Stimulated activated CD4-positive, alpha-beta T cell treated with anti-CD3 and anti-CD28 coated beads, Interleukin-1b, Interleukin-23, amount 100 ng/mL, for 24 hours (primary cell): ENCODE measurements at places on chromosomes 4 and X.
A peak's percentile ranks its signal among the peaks of the same experiment; 100 is the strongest.

DNA sequence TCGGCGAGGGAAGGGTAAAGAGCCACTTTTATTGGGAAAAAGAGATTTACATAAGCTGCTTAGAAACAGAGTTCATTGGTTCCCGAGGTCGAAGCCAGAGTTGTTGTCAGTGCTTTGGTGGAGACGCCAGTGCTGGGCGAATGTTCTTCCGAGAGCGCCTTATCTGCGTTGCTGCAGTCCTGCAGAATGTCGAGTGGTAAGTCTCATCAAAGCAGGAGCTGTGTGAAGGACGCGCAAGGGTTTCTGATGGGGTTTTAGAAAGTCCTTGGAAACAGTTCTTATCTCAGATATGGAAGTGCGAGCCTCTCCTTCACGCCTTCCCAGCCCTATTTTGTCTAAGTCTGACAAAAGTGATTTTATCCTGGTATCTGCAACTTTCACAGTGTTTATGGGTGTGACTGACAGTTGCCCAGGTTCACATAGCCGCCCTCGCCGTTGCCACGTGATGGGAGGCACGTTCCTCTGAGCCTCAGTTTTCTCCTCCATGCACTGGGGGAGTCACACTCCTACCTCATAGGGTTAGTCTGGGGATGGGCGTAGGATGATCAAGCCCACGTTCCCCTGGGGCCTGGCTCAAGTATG is 47.3 kb upstream of the NSG1 start:
- no peak for DNase-seq

GRCh38 chr4:100935090-100935489 is 412.2 kb downstream of the PPP3CA start:
- no peak for DNase-seq

GRCh38 chrX:41005445-41005992 is 79.7 kb upstream of the USP9X start:
- no peak for DNase-seq

- DNase-seq, result no peak
These were observed 118.5 kb upstream of the NKX1-1 start for GRCh38 chr4:1524761-1525160.

DNA sequence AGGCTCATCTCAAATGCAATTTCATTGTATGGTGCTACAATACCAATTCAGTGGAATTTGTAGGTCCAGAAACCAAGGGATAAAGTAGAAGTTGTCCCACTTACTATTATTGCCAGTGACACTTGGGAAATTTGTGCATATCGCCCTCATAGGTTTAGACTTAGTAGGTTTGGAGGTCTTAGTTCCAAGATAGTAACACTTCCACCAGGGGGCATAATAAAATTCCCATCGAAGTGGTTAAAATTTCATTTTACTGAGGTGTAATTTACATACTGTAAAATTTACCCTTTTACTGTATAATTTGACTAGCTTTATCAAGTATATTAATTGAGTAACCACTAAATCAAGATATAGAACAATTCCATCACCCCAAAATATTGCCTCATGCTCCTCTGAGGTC is 174.6 kb downstream of the INPP4B start:
- no peak for DNase-seq

- no peak for DNase-seq
These were observed 40.0 kb downstream of the DHX15 start for GRCh38 chr4:24544208-24544988.

DNA sequence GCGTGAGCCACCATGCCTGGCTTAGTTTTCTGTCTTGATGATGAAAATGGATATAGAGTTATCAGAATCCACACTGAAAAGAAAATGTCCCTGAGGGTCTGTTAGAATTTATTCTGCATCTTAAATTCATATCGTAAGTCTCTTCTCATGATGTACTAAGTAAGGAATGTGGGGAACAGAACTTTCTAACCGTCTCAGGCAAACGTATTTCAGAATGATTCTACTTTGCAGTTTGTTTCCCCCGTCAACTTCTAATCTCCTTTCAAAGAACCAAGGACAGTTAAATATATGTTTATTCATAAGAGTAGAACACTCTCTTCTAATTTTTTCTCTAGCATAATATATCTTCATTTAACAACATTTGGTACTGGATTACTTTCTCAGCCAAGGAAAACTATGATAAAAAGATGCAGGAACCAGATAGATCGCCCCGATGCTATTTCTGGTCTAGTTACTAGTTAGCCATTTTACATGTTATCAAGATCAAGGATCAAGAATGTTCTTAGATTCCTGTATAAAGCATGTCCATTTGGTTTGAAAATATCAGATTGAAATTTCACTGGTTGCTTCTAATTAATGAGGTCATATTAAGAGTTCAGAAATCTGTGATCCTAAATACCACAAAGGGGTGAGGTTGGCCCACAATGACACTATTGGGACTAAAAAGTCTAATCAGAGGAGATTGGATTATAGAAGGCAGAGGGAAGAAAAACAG is 49.5 kb downstream of the METTL14 start:
- DNase-seq, result no peak

DNA sequence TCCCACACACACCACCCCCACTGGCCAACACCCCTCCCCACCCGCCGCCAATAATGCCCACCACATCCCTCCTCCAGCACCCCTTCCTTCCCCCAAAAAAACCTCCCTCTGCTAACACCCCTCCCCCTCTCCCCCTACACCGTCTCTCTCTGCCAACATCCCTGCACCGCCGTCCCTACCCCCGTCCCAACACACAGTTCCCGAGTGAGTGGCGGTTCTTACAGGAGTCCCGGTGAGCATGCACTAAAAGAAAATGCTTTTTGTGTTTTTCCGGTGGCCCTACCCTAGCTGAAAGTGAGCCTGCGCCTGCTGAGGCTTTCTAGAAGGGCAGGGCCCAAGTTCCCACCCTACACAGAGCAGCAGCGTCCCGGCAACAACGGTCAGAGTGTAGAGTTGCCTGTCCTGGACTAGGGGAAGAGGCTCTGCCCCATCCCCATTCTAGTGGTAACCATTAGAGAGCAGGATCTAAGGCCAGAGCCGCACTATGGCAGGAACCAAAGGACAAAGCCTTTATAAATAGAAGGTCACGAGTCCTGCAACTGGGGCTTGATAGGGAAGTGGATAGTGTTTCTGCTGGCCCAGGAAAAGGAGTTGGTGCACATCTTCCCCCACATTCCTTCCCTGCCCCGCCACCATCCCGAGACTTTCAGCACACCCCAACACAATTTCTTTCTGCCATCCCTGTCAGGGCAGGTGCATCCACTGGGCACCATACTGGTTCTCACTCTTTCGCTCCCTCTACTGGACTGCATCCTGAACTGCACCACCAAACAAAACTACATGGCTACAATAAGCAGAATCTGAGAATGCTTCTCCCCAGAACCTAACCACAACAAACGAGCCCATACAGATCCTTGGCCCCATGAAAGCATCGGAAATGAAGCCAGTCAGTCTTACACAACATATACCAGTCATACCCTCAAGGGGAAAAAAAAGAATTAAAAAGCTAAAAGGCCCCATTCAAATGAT is 78.1 kb upstream of the PAGE3 start:
- DNase-seq, result no peak

DNA sequence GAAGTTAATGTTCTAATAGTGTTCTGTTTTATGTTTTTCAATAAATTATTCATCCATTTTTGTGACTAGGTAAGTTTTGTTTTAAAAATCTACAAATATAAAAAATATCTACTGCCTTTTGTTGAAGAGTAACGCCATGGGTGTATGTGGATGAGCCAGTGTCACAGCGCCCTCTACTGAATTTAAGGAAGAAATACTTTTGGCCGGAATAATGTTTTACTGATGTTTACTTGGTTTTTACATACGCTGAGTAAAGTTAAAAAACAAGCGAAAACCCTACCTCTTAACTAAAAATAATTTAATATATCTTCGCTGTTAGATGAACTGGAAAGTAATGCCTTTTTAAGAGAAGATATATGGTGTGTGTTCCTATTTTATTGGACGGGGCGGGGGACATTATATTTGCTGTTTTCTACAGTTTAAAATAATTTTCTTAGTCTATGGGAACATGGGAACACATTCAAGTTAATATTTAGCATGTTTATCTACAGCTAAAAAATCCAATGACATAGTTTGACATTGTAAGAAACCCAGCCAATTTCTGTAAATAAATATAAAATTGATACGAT is 86.1 kb downstream of the CPE start:
- DNase-seq, result no peak

- peak; percentile 24 for DNase-seq
These were observed 669 bp downstream of the IRF2 start for GRCh38 chr4:184473499-184474262.
